ENCODE measurements at places on chromosomes 3 and 15.

DNA sequence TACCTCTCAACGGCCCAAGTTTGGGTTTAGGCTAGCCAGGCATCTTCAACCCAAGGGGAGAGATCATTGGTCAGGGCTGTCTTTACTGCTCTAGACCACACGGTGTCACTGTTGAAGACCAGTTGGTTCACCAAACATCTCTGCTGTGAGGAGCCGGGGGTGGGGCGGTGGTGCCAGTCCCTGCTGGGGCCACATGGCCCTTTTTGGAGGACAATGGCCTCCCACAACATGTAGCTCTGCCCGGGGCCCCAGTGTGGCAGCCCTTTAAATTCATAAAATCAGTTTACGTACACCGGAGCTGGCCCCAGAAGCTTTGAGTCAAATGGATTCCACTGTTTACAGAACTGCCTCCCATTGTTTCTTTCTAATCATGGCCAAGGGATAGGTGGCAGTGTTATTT, 19.1 kb upstream of the TM4SF18 start:
- peak; percentile 3 for DNase-seq

- no peak for DNase-seq
These were observed 4.7 kb upstream of the GRAMD2A start for GRCh38 chr15:72202302-72202701.

- no peak for DNase-seq
These were observed 173.9 kb upstream of the LMCD1 start for GRCh38 chr3:8327739-8328138.

GRCh38 chr3:31908391-31909097, 72.5 kb downstream of the OSBPL10 start:
- DNase-seq: no peak

DNA sequence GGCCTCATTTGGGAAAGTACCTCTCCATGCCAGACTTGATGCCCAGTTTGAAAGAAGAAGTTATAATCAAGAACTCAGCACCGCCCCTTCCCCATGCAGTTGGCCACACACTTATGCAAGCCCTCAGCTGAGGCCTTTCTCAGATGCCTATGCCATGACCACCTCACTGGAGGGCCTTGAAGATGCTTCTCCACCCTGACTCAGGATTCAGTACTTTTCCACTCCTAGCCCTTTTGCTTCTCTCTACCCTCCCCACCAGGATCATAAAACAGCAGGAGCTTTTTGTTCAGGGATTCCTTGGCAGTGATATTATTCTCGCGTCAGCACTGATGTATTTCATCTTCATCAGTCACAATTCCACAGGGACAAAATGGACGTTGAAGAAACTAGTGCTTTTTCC, 313.5 kb downstream of the PYDC2 start:
- DNase-seq: no peak
